CD8-positive, alpha-beta T cell (primary cell): ENCODE measurements at places on chromosomes 4 and X. TPM values are rescaled to one million over a fixed set of nuclear protein-coding genes. Genes with fewer than 3 reads are reported as not detected.

LAMTOR3 gene
- total RNA-seq = 29.3 TPM

PGM2 gene
- total RNA-seq = 15.4 TPM

GAGE12F gene
- total RNA-seq = not detected

CDS1 gene
- 0.97 TPM for total RNA-seq

TMPRSS11D gene
- not detected for total RNA-seq

SLC16A2 gene
- 0.17 TPM for total RNA-seq

MAGEB1 gene
- total RNA-seq = not detected

GAGE1 gene
- not detected for total RNA-seq

INPP4B gene
- 19.2 TPM for total RNA-seq

KDM6A gene
- 63.5 TPM for total RNA-seq

MAGED4 gene
- total RNA-seq = 0.54 TPM

HAND2 gene
- total RNA-seq = not detected

MAGEE2 gene
- total RNA-seq = not detected

SPANXA1 gene
- total RNA-seq = not detected

RBMXL3 gene
- not detected for total RNA-seq

SPANXC gene
- not detected for total RNA-seq

GPC3 gene
- not detected for total RNA-seq

ETDB gene
- not detected for total RNA-seq

HUWE1 gene
- total RNA-seq = 122 TPM

JCHAIN gene
- 0.38 TPM for total RNA-seq

ERAS gene
- not detected for total RNA-seq

NLGN3 gene
- total RNA-seq = 5.0 TPM

NAA11 gene
- not detected for total RNA-seq

NEIL3 gene
- 0.35 TPM for total RNA-seq

CORIN gene
- not detected for total RNA-seq

PCDH19 gene
- total RNA-seq = not detected

TCEAL3 gene
- total RNA-seq = 7.6 TPM

MAGEB17 gene
- total RNA-seq = not detected

TMPRSS11F gene
- not detected for total RNA-seq

WDR19 gene
- 10.8 TPM for total RNA-seq

NLRP2B gene
- not detected for total RNA-seq

GC gene
- total RNA-seq = not detected

NAT8L gene
- total RNA-seq = 0.11 TPM

ELK1 gene
- total RNA-seq = 33.6 TPM

XAGE1A gene
- not detected for total RNA-seq

OTUD4 gene
- 67.5 TPM for total RNA-seq

S100G gene
- not detected for total RNA-seq

GYG2 gene
- total RNA-seq = not detected

CXCL3 gene
- not detected for total RNA-seq

ETDA gene
- not detected for total RNA-seq

CTAG1B gene
- total RNA-seq = not detected

SPIN2B gene
- total RNA-seq = 8.6 TPM

PNMA3 gene
- total RNA-seq = 2.4 TPM

TRPC5OS gene
- not detected for total RNA-seq

FGFBP1 gene
- not detected for total RNA-seq

CFI gene
- total RNA-seq = not detected

STK32B gene
- not detected for total RNA-seq

TMPRSS11B gene
- total RNA-seq = not detected

PDGFC gene
- total RNA-seq = not detected

PPARGC1A gene
- not detected for total RNA-seq

TMEM150C gene
- not detected for total RNA-seq

SPOCK3 gene
- total RNA-seq = not detected

CXCL8 gene
- 1.5 TPM for total RNA-seq

TLR1 gene
- total RNA-seq = 10.1 TPM

TMEM156 gene
- 8.4 TPM for total RNA-seq

TLR10 gene
- total RNA-seq = 0.28 TPM

ANKRD50 gene
- total RNA-seq = 0.22 TPM

SEPTIN6 gene
- total RNA-seq = 136 TPM

DUSP21 gene
- not detected for total RNA-seq
